ENCODE measurements at places on chromosomes 1 and 21.
A peak's percentile ranks its signal among the peaks of the same experiment; 100 is the strongest.

DNA sequence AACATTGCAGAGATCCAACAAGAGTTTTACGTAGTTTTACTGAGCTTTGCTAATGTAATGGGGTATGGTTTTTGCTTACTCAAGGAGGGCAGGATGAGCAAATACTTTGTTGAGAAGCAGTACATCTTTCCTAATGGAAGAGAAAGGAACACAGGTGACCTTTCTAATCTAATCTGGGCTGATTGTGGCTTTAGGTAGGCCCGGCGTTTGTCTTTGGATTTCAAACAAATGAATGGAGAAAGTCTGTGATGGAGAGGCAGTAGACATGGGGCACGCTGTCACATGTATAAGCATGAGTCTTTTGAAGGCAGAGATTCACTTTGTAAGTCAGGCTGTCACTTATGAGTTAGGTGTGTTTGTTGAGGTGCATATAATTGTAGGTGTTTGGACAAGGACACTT lies 1.7 kb downstream of the PLEKHM2 start:
- no peak for DNase-seq

DNA sequence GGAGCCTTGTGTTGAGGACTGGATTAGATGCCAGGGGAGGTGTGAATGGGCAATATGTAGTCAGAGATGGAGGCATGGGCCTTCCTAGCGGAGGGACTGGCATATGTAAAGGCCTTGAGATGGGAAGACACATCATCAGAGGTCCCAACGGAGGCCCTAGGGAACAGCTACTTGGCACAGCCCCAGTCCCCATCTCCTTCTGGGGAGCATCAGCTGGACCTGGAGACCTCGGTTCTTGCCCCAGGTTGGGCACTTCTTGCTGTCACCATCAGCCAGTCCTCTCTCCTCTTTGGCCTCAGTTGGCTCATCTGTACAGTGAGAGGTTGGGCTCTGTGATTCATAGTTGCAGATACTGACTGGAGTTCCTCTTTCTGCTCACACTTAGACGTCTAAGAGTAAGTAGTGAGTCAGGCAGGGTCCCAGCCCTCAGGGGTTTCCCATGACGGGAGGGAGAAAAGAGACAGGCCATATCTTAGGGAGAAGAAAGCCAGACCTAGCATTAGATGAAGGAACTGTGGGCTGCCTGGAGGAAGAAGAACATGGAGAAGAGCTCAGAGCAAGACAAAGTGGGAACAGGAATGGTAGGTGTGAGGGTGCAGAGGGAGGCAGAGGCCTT lies 3.4 kb upstream of the MARCKSL1 start:
- no peak for DNase-seq

GRCh38 chr1:26696654-26697430 lies 1.0 kb downstream of the ARID1A start:
- DNase-seq, result peak; percentile 63

DNA sequence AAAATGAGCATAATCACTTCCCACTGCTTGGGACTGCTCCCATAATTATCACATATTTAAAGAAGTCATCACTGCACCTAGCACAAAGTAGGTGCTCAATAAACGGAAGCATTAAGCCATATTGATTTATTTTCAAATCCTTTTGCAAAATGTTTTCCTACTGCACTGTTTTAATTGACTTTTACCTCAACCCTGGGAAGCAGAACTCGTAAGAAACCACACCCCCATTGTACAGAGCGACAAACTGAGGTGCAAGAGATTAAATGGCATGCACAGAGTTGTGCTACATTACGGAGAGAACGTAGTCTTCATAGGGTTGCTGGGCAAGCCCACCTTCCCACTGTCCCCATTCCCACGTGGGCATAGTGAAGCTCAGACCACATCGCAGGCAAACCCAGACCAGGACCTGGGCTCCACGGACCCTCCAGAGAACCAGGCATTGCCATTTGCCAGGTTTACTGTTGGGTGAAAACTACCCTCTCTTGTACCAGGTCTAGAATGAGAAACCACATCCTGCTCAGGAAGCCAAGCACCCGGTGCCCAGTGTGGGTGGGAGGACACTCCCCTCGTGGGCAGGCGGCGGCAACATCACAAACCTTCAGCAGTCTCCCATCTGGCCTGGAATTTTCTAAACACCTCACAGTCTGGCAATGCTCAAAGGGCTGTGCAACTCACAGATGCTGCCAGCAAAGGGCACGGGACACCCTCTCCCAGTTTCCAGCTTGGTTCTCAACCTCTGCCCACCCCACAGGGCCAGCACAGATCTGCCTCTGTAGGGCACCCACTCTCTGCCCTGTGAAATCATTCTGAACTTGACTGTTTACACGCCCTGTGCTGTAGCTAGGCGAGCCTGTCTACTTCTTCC lies 8.2 kb downstream of the IFFO2 start:
- no peak for DNase-seq

DNA sequence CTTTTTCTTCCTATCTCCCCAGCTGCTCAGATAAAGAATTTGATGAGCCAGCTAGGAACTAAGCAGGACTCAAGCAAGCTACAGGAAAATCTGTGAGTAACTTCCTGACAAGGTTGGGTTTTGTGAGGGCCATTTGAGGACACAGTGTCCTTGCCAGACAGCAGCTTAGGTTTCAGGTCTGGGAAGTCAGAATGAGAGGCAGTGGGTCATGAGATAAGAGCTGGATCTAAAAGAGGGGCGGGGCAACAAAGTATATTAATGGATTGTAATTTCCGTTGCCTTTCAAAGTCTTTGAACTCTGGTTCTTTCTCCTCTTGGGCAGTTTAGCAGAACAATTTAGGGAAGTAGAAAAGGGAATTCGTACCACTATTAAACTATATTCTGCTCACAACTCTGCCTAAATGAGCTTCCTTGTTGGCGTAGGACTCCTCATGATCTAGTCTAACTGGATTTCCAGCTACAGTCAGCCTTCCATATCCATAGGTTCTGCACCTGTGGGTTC lies 16.6 kb downstream of the STX12 start:
- no peak for DNase-seq

DNA sequence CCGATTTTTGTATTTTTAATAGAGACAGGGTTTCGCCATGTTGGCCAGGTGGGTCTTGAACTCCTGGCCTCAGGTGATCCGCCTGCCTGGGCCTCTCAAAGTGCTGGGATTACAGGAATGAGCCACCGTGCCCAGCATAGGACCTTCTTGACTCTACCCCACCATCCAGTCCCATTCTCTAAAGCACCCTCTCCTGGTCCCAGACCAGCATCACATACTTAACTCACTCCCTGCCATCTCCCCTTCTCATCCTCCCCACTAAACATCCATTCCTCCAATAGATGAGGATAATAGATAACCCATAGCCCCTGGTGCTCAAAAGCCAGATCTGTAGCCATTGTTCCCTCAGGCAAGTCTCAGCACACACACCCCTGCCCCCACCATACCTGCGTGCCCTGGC lies 2.1 kb downstream of the ENTREP3 start:
- DNase-seq, result no peak

DNA sequence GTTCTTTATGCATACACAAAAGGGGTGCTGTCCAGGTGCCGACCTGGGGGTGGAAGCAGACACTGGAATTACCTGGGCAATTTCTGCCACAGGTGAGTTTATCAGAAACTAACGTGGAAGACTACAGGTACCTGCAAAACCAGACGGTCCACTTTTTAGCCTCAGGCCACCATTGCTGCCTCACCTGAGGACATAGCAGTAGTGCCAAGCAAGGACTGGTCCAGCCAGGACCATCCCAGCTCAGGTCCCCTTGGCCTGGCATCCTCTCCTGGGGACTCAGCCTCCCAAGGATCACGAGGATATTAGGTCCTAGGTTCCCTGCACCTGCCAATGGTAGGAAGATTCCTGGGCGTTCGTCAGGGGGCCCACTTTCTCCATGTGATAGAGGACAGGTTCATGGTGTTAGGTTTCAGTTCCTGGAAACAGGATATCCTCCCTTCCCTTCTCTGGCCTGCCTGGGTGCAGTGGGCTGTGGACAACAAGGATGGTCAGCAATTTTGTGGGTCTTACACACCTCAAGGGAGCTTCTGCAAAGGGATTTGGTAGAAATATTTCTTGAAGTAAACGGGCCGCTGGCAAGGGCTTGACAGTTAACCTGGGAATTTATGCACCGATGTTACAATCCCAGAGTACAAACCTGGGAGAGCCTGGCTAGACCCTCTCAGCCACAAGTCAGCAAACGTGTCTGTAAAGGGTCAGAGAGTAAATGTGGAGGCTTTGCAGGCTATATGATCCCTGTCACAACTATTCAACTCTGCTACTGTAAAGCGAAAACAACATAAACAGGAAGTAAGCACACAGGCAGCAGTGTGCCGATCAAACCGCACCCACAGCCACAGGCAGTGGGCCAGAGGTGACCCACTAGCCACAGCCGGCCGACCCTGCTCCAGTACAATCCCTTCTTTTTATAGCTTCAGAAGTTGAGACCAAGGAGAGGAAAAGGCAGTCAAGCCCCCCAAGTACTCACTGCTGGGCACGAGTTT lies 71.4 kb upstream of the RAB4A start:
- DNase-seq, result no peak

DNA sequence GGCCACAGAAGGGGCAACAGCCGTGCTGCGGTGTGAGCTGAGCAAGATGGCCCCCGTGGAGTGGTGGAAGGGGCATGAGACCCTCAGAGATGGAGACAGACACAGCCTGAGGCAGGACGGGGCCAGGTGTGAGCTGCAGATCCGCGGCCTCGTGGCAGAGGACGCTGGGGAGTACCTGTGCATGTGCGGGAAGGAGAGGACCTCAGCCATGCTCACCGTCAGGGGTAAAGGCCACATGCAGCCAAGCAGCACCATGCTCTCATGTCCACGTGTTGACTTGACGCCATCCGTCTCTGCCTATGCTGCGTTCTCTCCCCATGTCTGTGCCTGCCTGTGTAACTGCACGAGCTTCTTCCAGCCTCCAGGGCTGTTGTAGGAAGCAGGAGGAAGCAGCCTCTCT lies 85.5 kb downstream of the OBSCN start:
- no peak for DNase-seq

GRCh38 chr1:208724079-208724478 lies 479.9 kb upstream of the PLXNA2 start:
- no peak for DNase-seq

- peak; percentile 59 for DNase-seq
These were observed at the start of gene FAM131C for GRCh38 chr1:16073490-16074119. Gene FAM131C, minus strand, starts transcription at chr1:16073651. Its CDS starts 209 bp downstream, at chr1:16073442.

DNA sequence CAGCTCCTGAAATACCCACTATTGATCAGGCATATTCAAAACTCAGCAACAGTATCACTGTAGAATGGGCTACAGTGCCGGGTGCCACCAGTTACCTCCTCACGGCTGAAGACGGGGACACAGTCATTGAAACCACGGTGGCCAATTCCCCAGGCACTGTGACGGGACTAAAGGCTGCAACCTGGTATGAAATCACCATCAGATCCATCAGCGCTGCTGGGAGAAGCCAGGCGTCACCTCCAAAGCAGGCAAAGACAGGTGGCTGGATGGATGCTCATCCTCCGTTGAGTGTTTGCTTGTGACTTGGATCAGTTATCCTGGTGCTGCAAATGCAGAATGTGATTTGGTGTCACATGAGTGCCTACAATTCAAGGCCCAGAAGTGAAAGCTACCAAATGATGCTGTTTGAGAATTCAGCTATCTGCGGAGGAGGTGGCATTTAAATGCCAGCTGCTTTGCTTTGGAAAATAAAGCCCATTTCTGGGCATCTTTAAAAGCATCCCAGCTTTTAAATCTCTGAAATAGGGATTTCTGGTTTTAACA lies 5.1 kb downstream of the FNDC7 start:
- DNase-seq, result no peak

DNA sequence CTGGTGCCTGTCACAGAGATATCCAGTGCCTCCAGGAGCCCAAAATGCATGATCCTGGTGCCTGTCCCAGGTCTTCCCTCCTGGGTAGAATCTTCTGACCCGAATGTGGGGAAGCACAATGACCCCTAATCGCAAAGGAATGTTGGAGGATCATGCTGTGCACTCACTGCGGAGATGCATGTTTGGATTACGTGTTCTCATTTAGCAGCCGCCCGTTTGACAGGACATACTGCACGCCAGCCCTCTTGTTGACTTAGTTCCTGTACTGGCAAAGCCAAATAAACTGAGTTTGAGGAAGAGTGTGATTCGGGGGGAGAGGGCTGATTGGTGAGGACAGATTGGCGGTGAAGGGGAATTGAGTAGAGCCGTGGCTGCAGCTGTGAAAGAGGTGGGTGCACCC lies 85.9 kb upstream of the SIM2 start:
- no peak for DNase-seq

DNA sequence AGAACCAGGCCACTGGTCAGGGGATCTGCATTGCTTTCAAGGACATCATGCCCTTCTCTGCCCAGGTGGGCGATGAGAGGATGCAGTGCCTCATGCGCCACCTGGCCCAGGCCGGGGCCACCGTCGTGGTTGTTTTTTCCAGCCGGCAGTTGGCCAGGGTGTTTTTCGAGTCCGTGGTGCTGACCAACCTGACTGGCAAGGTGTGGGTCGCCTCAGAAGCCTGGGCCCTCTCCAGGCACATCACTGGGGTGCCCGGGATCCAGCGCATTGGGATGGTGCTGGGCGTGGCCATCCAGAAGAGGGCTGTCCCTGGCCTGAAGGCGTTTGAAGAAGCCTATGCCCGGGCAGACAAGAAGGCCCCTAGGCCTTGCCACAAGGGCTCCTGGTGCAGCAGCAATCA lies 5.0 kb upstream of the ZBTB48 start:
- no peak for DNase-seq

- no peak for DNase-seq
These were observed 16.8 kb downstream of the IFFO2 start for GRCh38 chr1:18939398-18940302.

DNA sequence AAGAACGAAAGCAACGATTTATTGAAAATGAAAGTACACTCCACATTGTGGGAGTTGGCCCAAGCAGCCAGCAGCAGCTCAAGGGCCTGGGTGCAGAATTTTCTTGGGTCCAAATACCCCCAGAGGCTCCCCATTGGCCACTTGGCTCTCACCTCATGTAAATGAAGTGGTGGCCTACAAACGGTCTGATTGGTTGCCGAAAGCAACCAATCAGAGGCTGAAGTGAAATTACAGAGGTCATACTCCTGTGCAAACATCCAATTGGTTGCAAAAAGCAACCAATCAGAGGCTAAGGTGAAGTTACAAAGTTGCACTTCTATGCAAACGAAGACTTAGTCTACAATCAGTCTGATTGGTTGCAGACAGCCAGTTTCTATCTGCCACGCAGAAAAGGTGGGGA lies 31.9 kb downstream of the FAM163A start:
- DNase-seq, result no peak

GRCh38 chr1:179080866-179081686 lies 794 bp upstream of the TOR3A start:
- DNase-seq, result peak; percentile 61

- DNase-seq, result no peak
These were observed 382.5 kb downstream of the PLPP3 start for GRCh38 chr1:56196839-56197238.

- DNase-seq, result no peak
These were observed 22.6 kb downstream of the AK4 start for GRCh38 chr1:65170511-65171142.

Data from activated B cell treated with CpG ODN at 0.5 μM for 24 hours (primary cell).